ENCODE measurements at places on chromosomes 2 and 18. TPM values are rescaled to one million over a fixed set of nuclear protein-coding genes. Genes with fewer than 3 reads are reported as not detected.

DNA sequence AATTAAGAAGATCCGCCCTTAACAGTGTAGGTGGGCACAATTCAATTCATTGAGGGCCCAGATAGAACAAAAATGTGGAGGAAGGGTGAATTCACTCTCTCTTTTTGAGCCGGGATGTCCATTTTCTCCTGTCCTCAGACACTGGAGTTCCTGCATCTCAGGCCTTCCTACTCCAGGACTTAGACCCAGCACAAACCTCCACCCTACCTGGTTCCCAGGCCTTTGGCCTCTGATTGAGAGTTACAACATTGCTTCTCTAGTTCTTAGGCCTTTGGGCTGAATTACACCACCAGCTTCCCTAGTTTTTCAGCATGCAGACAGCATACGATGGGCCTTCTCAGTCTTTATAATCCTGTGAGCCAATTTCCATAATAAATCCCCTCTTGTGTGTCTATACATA, 87.8 kb upstream of the TMEM17 start:
- no peak for DNase-seq

GRCh38 chr18:8397034-8397433, 212.2 kb upstream of the RAB12 start:
- DNase-seq, result no peak

- DNase-seq, result peak; percentile 46
Observed at GRCh38 chr2:132911726-132912724, 242.0 kb upstream of the LYPD1 start.

GRCh38 chr18:55078303-55078932, 119.2 kb upstream of the CCDC68 start:
- DNase-seq, result no peak

DNA sequence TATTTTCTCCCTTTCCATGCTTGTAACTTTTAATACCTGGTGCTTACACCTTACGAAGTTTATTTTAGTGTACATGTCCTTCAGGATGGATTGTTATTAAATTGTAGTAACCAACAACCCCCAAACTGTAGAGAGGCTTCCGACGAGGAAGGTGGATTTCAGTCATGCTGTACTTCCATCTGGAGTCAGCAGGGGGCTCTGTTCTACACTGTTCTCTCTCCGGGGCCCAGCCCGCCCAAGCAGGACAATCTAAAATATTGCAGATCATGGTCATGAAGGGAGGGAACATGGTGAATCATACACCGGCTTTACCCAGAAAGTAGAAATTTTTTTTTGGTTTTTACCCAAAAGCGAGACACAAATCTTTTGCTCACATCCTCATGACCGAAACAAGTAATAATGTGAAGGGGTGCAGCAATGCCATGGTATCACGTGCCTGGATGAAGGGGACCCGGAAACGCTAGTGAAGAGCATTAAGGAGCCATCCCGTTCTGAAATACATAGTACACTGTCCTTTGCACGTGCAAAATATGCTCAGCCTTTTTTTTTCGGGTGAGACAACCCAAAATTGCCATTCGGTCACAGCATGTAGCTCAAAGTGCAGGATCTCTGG, 884.8 kb downstream of the EPHA4 start:
- DNase-seq, result peak; percentile 46

- DNase-seq, result no peak
Observed at GRCh38 chr2:21262426-21262940, 138.7 kb downstream of the TDRD15 start.

- DNase-seq, result no peak
Observed at GRCh38 chr18:51275712-51276476, 78.4 kb upstream of the MEX3C start.

DNA sequence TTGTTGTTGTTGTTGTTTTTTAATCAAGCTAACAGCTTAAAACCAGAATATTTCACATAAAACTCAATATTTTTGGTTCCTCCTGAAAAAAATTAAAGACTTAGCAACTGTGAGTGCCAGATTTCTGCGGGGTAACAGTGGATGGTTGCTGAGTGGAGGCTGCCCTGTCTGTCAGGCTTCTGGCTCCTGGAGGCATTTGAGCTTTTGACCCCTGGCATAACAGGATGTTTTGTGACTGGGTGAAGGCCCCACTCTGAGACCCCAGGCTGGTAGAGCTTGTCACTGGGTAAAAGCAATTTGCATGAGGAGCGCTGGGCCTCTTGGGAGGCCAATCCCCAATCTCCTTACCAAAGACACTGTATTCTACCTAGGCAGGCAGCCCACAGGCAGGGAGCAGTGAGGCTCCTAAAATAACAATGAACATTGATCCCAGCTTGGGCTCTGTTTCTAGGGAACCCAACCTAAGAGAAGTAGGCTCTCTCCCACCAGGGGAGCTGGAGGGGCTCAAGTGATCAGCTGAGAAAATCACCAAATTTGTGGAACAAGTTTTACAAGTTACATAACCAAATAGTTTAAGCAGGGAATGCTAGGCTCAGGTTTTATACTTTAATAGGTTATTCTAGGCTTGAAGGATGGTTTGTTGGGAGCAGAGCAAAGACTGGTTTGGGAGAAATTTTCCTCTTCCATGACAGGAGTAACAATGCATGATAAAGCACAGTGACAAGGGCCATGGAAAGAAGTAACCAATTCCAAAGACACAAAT, 5.9 kb upstream of the SPRED2 start:
- DNase-seq, result no peak

GRCh38 chr2:207464007-207464406, 65.8 kb upstream of the CREB1 start:
- DNase-seq, result no peak

DNA sequence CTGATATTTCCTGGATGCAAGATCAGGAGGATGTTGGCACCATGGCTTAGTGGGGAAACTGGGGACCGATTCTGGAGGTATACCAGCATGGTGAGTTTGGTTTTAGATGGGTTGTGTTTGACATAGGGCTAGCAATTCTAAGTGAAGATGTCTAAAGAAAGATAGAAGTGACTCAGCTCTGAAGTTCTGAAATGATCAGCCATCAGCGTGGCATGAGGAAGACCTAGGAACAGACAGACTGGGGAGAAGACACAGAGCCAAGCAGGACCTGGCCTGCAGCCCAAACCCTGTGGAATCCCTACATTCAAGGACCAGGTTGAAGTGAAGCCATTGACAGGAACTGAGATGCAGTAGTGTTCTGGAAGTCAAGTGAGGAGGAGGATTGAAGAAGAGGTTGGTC, 39.8 kb downstream of the HRH4 start:
- DNase-seq, result no peak

DNA sequence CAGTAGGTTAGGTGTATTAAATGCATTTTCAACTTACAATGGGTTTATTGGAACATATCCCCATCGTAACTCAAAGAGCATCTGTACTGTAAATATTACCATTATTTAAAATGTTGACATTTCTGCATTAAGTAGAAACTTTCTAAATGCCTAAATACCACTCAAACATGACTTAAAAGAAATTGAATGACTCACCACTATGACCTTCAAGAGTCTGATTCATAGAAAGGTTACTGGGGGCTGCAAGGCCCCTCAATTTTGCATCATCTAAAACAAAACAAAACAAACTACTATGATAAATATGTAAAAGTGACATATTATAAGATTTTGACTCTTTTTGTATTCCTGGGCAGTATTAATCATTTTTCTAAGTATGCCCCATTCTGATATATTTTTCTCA, 7.6 kb downstream of the WDR35 start:
- DNase-seq, result peak; percentile 4

DNA sequence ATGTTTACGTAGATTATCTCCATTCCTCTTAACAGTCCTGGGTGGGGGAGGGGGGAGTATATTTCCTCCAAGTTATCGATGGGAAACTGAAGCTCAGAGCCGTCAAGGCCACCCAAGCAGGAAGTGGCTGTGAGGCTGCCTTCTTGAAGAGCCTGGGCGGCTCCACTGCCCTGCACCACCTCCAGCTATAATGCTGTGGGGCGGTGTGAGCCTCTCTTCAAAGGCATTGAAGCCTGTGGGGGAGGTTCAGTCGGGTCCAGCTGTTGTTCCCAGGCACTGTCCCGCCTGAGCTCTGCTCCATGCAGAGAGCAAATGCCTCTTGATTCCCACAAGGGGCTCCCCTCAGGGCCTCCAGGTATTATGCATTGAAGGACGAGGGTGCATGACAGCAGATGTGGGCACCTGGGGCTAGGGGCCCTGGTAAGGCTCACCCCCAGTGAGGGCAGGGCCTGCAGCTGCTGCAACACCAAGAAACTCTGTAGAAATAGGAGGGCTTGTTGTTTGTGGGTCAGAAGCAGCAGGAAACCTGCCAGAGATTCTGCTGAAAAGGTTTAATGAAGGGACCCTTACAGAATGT, 29.5 kb upstream of the LAPTM4A start:
- DNase-seq, result no peak

The ZNF396 gene
- 1.4 TPM for total RNA-seq

The NDUFS1 gene
- total RNA-seq, result 100 TPM

The FEV gene
- not detected for total RNA-seq

The RAB27B gene
- 0.91 TPM for total RNA-seq

The AOX1 gene
- total RNA-seq, result 3.4 TPM

The SLC38A11 gene
- total RNA-seq, result not detected

The AGPS gene
- 66.2 TPM for total RNA-seq
